ENCODE measurements at places on chromosomes 7 and 10.

DNA sequence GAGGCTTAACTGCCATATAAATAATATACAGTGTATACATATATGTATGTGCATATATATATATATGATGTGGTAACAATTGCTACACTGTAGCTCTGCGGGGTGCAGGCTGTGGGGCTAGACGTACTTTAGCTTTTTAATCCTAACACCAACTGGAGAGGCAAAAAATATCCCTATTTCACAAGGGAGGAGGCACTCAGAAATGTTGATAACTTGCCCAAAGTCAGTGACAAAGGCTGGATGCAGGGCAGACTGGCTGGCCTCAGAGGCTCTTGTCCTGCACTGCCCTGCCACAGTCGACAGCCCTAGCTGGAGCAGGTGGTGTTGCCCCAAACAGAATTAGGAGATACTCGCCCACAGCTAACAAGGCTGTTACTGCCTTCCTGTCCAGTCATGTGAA lies 1.5 kb upstream of the RELN start:
- no peak for DNase-seq

DNA sequence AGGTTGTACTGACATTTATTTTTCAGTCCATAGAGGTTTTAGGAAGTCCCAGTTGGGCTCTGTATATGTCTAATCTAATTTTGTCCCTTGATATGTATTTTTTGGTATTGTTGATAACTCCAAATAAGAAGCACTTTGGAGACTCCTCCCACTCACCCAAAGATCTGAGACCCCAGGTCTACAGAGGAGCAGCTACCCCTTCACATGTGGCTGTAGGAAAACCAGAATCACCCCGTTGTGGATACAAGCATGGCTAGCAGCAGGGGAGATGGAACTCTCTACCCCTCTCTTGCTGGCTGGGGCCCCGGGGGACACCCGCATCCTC lies 9.4 kb downstream of the HHEX start:
- DNase-seq: no peak

DNA sequence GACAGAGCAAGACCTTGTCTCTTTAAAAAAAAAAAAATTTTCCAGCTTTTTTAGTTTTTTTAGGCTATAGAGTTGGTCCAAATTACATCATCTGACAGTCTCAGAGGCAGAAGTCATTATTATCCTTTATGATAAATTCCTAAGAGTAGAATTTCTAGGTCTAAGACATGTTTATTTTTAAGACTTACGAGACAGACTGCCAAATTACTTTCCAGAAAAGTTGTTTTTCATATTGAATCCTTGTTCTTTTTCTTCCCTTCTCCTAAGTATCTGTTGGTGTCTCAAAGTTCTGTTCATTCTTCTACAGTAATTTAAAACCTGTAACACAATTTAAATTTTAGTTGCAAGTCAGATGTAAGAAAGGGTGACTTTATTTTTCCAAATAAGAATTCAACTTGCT lies 421.4 kb downstream of the GALNT17 start:
- no peak for DNase-seq

GRCh38 chr10:115662422-115662821 lies 569.3 kb downstream of the ATRNL1 start:
- DNase-seq: no peak

- no peak for DNase-seq
These were observed 24.9 kb upstream of the KNDC1 start for GRCh38 chr10:133135116-133135465.

- DNase-seq: no peak
These were observed 117.6 kb downstream of the SNX13 start for GRCh38 chr7:17822547-17823173.

- no peak for DNase-seq
These were observed 10.4 kb downstream of the CHST3 start for GRCh38 chr10:71974489-71975021.

GRCh38 chr7:30363778-30364563 lies 79.6 kb downstream of the ZNRF2 start:
- DNase-seq: no peak

DNA sequence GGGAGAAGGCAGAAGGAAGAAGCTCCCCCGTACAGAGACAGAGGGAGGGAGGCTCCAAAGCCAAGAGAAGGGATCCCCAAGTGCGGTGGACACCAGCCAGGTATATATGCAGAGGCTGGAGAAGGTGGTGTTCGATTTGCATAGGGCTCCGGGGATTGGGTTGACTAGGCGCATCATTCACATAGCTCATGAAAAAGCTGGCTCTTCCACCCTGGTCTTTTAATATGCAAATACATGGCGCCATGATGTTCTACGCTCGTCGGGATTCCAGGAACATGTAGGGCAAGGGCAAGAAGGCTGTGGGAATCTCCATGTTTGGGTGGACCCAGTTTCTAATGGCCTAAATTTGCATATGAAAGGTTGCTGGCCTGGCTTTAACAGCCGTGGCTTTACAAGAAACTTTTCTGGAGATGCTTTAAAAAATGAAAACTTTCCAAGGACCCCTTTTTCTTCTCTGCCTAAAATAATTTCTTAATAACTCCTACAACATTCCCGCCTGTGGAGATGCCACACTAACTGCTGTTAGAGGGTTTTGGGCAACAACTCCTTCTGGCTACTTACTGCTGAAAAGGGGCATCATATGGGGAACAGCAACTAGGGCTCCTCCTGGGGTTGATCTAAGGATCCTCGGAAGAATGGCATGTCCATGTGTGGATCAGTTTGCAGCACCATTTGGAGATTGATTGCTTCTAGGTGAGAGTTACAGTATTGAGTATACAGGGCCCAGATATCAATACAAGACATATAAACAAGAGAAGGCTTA lies 28.3 kb downstream of the C1GALT1 start:
- DNase-seq: no peak

- no peak for DNase-seq
These were observed 109.9 kb downstream of the AHR start for GRCh38 chr7:17408245-17408903.

GRCh38 chr10:1036341-1036791 lies 10.7 kb upstream of the IDI2 start:
- no peak for DNase-seq

- DNase-seq: no peak
These were observed 8.4 kb downstream of the COL17A1 start for GRCh38 chr10:104077247-104077646.

DNA sequence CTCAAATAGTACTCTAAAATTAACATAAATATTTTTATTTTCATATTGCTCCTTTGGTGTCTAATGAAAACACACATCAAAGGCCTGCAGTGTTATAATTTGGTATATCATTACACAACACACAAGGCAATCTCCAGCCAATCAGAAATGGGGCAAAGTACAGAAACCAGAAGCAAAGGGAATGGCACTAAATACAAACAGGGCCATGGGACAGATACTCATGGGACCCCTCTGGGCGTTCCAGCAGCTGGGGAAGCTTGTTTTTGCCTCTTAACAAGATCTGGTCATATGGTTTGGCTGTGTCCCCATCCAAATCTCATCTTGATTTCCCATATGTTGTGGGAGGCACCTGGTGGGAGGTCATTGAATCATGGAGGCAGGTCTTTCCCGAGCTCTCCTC lies 551.8 kb upstream of the NRP1 start:
- DNase-seq: no peak

GRCh38 chr7:103533761-103534160 lies 87.8 kb upstream of the SLC26A5 start:
- DNase-seq: no peak

GRCh38 chr7:155963356-155963755 lies 151.1 kb upstream of the SHH start:
- DNase-seq: no peak

- no peak for DNase-seq
These were observed 80.1 kb upstream of the PRSS1 start for GRCh38 chr7:142669074-142669654.

- DNase-seq: no peak
These were observed 105.7 kb downstream of the ST8SIA6 start for GRCh38 chr10:17348501-17349349.

- DNase-seq: no peak
These were observed 139.3 kb downstream of the TWIST1 start for GRCh38 chr7:18978108-18978495.

- no peak for DNase-seq
These were observed 101.4 kb downstream of the PODXL start for GRCh38 chr7:131455001-131455400.

DNA sequence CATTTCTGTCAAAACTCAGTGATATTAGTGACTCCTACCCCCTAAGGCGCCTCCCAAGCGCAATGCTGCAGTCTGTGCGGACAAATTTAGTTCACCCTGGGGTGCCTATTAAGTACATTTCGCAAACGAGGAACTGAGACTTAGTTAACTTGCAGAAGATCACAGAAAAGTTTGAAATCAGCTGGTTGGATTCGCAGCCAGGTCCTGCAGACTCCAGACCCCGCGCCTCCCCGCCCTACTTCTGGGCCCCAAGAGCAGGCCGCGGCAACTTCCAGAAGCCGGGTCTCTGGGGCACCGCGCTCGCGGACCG lies 588 bp downstream of the CYREN start:
- DNase-seq: no peak

DNA sequence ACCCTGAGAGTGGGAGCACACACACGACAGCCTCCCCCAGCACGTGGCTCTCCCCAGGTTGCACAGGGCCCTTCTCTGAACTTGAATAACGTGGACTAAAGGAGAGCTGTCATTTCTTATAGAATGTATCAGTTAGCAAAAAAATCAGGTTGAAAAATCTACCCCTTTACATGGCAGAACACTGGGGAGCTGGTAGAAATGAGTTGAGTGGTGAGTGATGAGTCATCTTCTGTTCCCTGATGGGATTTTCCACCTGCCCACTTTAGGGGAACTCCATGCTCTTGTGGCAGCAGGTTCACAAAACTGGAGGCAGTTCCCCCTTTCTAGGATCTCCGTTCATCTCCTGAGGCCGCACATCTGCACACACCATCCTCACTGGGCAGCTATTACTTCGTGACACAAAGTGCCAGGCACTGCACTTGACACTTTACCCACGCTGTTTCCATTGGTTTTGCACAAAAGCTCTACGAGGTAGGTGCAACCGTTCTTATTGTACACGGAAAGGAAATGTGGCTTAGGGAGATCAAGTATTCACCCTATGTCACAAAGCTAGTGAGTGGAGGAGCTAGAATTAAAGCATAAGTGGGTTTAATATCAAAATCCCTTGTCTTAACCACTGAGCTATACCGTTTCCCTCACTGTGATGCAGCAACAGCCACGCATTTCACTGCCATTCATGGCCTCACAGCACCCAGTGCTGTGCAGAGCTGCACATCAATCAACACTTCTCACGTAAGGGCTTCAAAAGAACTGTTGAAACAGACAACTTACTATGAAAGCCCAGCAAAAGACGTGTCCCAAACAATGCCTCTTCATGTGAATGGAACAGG lies 80.2 kb downstream of the RNF216 start:
- peak; percentile 48 for DNase-seq

DNA sequence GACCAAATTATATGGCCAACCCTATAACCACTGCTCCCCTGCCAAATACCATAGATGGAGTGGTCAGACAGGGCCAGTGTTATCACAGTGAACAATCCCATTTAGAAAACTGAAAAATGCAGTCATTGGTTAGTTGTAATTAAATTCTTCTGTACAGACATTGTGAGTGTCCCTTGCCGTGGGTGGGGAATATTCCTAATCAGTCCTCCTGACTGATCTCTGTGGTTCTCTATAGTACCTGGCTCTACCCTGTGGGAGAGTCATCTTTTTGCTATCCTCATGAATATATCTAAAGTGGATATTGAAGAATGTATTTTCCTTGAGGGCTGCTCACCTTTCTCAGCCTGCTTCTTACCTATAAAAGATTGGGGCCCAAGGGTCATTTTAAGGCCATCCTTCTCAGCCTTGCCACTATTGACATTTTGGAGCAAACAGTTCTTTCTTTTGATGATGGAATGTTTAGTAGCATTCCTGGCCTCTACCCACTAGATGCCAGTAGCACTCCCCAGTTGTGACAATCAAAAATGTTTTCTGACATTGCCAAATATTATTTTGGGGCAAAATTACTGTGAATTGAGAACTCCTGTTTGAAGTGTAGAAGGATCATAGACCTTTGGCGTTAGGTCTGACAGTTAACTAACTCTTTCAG lies 110.2 kb downstream of the MAPK8 start:
- no peak for DNase-seq

DNA sequence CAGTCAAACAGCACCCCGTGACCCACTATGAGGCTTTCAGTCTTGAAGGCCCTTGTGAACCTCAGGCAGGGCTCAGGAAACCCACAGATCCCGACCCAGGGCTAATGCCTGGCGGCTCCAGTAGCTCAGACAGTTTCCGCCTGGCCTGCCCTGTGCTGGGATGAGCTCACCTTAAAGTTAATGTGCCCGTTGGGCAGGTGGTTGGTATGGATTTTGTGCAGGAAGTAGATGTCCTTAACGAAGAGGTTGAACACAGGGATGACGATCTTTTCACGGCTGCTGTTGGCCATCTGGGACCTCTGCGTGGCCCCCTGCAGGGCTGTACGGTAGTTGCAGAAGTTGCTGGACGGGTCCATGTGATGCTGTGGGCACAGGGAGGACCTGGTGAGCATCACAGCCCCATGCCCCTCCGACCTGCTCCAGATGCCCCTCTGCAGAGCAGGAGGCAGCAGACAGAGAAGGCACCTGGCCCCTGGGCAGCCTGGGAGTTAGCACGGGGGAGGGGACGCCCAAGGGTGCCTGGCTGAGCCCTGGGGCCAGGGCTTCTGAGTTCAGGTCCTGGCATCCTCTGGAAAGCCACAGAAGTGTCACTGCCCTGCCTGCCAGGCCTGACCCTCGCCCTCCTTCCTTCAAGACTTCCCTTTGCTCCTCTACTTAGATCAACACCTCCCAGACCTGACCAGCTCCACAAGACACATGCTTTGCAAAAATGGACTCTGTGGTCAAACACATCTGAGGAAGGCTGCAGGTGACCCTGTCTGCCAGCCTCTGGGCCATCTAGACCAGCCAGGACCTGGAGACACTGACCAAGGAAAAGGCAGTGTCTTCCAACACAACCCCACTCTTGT lies 59.8 kb downstream of the CSGALNACT2 start:
- no peak for DNase-seq

DNA sequence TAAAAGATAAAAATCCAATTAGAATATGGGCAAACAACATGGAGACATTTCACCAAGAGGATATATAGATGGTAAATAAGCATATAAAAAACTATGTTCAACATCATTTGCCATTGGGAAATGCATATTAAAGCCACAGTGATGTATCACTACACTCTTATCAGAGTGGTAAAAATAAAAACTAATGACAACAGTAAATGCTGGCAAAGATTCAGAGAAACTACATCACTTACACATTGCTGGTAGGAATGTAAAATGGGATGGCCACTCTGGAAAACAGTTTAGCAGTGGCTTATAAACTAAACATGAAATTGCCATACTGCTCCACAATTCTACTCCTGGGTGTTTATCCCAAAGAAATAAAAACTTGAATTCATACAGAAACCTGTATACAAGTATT lies 59.2 kb downstream of the CROT start:
- no peak for DNase-seq

- no peak for DNase-seq
These were observed 11.0 kb downstream of the FLNC start for GRCh38 chr7:128841171-128841690.

- no peak for DNase-seq
These were observed 132.7 kb downstream of the JCAD start for GRCh38 chr10:29926693-29927048.

DNA sequence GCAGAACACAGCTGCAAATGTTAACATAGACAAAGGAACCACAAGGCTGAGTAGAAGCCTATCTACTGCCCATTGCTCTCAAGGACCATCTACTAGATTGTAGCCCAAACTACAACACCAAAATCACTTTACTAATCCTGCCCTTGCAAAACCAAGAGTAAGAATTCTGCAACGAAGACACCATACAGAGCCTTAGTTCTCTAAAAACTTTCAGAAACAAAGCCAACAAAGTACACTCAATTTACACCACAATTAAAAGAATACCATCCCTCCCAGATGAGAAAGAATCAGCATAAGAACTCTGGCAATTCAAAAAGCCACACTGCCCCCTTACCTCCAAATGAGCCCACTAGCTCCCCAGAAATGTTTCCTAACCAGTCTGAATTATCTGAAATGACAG lies 294.3 kb downstream of the CTNNA3 start:
- DNase-seq: no peak
